ENCODE measurements at places on chromosomes 7 and 10.

- DNase-seq, result no peak
Measured at GRCh38 chr10:24690961-24691512, 32.6 kb downstream of the ARHGAP21 start.

GRCh38 chr10:42941295-42941644 lies 135.6 kb upstream of the RET start:
- DNase-seq, result no peak

DNA sequence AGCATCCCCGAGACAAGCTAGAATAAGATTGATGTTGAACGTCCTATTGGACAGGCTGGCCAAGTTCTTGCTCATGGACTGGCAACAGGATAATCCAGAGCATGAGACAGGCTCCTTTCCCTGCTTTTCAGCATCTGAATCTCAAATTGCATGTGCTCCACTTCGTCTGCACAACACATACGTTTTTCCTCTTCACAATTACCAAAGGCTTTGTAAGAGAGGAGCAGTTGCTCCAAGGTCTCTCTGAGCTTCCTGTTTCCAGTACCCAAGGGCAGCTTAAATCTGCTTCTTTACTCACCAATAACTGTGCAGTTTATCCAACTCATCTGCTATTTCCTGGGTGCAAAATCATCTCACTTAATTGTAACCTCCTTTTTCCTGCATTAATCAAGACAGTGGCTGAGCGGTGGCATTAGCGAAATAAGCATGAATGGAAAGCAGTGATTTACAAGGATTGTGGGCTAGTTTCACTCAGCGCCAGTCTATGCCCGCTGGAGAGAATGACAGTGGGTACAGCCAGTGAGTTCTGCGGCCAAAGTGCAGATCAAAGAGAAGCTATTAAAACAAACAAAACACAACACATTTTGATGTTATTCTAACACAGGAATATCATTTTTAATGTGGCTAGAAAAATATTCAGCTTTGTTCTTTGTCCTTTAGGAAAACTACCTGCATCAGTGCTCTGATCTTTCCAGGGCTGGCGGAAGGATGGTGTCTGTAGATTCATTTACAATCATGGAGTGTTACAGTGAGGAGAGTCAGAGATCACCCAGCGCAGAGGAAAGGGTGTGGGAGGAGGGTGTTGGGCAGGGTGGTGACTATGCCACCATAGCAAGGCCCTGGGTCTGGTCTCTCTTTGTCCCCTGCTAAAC lies 79.8 kb downstream of the CHN2 start:
- DNase-seq, result no peak

DNA sequence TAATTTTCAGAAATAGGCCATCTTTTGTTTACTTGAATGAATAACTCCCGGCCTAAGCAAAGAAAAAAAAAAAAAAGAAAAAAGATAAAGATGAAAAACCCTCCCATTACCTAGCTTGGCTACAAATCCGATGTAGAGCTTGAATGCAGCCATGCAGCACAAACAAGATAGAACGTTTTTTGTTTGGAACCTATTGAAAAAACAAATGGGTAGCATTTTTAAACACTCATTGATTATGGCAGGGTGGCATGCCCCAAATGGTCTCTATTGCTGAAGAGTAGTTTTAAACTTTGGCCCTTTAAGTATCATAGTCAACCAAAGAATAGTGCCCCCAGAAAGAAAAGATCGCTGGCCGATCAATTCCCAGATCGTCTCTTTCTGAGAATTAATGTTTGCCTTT lies 84.4 kb downstream of the VTI1A start:
- DNase-seq, result no peak

- no peak for DNase-seq
Measured at GRCh38 chr7:109950256-109950655, 1140.7 kb upstream of the LRRN3 start.

- no peak for DNase-seq
Measured at GRCh38 chr10:60338786-60339185, 50.9 kb downstream of the ANK3 start.

GRCh38 chr7:74235518-74236268 lies 18.5 kb downstream of the RFC2 start:
- DNase-seq, result no peak
